Breast epithelium (tissue), 4 donors: ENCODE measurements at places on chromosomes 2 and 18. TPM values are rescaled to one million over a fixed set of nuclear protein-coding genes. Genes with fewer than 3 reads are reported as not detected.

The CEBPZ gene
- total RNA-seq = 51.1 TPM

The LRATD1 gene
- 10.0 TPM for total RNA-seq

The RANBP2 gene
- 78.1 TPM for total RNA-seq

The DHRS9 gene
- total RNA-seq = 7.8 TPM

The OSR1 gene
- total RNA-seq = 18.7 TPM

The SCN7A gene
- 12.1 TPM for total RNA-seq

The BIN1 gene
- 59.3 TPM for total RNA-seq

The KIF1A gene
- total RNA-seq = under 0.01 TPM

The RAPGEF4 gene
- 11.6 TPM for total RNA-seq

DNA sequence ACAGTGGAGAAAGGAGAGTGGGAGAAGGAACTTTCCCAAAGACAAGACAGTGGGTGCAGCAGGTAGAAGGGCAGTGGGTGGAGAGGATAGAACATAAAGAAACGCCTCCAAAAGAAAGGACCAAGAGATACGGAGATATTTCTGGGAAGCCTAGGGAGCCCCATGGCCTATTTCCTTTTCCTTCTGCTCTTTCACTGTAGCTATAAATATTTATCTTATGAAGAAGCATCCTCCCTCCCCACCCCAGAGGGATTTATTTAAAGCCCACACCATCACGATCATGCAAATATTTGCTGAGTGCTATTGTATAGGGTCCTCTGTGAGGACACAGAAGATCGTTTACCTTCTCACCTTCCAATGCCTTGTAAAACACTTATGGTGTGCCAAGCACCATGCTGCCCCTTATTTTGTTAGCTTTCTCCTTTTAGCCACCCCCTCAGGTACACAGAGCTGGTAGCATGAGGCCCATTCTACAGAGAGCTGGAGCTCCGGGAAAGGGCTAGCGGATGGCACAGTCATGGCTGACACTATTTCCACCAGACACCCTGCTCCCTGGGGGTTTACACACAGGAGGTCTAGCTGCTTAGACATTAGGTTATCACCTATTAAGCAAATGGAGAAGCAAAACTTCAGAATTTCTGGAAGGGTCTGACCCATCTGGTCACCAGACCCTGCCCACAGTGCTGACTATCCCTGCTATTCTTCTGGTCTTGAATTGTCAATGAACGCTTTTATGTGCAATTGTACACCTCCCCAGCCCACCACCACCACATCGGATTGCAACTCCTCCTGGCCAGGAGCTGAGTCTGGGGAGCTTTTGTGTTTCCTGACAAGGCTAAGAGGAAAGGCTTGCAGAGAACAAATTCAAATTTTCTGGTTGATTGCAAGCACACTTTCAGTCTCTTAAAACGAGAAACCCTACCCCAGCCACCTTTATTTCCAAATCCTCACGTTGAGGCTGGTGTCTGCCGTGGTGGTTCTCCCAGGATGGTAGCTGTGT lies 91.8 kb upstream of the KLF7 start:
- DNase-seq = no peak

DNA sequence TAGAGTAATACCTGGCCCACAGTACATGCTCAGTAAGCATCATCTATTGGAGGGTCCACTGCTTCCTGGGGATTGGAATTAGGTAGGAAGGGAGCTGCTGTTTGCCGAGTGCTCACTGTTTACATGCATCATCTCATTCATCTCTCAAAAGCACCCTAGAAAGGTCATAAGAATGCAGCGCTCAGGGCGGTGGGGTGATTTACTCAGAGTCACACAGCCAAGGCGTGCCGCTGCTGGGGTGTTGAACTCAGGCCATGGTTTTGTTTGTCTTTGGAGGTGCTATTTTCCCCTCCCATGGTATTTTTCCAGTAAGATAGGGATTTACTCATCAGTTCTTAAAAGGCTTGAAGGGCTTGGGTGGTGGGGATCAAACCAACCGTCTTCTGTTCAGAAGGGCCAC lies 227.5 kb downstream of the LDLRAD4 start:
- no peak for DNase-seq

DNA sequence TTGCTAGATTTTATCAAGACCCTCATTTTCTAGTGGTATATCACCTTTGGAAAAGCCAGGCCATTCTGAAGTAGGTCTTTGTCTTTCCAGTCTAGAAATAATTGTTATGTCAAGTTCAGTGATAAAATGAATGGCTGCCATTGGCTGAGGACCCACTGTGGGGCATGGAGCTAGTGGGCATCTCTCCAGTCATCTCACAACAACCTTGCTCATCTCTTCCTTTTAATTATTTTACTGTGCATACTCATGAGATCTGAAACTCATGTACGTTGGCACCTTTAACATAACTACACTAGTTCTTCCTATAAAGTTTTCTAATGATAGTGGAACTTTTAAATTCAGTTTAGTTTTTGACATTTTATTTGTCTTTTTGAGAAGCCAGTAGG lies 240.9 kb downstream of the SLC8A1 start:
- no peak for DNase-seq

- no peak for DNase-seq
Observed at GRCh38 chr2:147451902-147452515, 392.8 kb upstream of the ACVR2A start.

DNA sequence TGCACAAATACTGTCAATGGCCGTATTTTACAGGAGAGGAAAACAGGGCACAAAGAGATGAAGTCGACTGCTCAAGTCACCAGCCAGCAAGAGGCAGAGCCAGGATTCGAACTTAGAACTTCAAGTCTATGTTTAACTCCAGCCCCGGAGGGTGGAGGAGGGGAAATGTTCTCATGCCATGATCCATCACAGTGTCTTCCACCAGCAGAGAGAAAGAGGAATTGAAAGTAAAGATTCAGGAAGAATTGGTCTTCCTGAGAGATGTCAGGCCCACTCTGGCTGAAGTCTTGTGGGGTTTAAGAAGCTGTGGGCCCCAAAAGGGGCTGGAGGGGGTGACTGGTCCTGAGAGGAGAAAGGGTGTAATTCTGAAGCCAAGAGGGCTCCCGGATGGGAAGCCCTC lies 260.0 kb downstream of the TNS1 start:
- DNase-seq = no peak

DNA sequence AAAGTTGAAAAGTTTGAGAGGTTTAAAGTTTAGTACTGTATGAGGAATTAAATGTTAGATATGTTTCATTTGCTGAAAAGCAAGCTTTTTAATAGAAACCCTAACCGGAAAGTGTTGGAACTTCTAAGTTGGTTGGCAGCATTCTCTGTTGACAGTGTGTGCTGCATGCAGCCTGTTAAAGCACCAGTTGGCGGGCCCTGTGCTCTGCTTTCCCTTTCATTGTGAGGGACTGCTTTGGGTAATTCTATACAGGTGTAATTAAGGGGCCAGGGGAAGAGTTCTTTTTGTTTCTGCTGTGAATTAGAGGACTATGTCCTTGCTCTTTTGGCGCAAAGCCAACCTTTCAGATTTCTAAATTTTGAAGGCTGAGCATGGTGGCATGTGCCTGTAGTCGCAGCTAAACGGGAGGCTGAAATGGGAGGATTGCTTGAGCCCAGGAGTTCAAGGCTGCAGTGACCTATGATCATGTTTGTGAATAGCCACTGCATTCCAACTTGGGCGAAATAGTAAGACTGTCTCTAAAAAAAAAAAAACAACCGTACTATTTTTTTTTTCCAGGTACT lies 20.1 kb downstream of the PLEKHB2 start:
- DNase-seq = no peak

GRCh38 chr2:220318037-220318436 lies 690.6 kb downstream of the SLC4A3 start:
- DNase-seq = no peak

DNA sequence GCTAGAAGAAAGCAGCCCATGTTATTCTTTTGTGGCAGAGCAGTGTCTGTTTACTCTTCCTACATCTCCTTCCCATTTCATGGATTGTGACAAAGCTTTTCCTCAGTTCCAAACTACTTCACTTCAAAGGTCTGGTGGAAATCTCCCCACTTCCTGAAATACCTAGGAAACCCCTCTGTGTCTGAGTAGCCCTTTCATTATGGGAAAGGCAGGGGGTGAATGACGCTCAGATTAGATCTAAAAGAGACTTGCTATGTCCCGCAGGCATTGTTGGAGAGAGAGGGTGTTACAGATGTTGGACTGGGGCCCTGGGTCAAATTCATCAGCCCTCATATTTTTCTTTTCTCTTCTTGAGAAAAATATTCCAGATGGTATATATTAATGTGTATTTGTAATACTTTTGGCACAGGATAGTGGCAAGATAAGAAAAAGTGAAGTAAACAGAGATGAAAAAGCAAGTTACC lies 675.0 kb downstream of the IRS1 start:
- no peak for DNase-seq

- DNase-seq = no peak
Observed at GRCh38 chr2:219484343-219485200, 14.1 kb upstream of the GMPPA start.

DNA sequence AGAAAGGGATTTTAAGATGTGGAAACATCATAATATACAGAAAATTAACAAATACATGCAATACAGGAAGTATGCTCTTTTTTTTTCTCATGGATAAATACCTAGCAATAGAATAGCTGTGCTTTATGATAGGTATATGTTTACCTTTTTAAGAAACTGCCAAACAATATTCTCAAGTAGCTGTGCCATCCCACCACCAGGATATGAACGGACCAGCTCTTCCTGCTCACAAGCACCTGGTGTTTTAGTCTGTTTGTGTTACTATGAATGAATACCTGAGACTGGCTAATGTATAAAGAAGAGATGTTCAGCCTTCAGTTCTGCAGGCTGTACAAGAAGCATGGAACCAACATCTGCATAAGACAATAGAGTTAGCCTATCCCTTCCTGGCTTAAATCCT lies 19.9 kb upstream of the UGT1A8 start:
- DNase-seq = no peak

GRCh38 chr2:133377021-133377481 lies 191.2 kb downstream of the NCKAP5 start:
- DNase-seq = no peak

DNA sequence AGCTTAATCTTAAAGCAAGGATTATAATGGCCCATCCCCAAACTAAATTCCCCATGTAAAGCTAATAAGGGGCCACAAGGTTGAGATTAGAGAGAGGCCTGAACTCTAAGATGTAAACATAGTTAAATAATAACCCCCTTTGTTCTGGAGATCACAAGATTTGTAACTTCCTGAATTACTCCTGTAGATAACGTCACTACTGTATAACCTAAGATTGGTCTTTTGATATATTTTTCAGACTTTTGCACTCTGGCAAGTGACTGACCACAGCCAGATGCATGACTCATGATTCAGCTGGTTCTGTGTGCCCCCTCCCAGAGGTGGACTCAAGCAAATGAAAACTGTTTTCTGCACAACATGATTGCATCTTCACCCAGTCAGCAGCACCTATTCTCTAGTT lies 686.0 kb upstream of the DDX18 start:
- DNase-seq = no peak

- no peak for DNase-seq
Observed at GRCh38 chr18:33733376-33733775, 155.4 kb downstream of the ASXL3 start.

DNA sequence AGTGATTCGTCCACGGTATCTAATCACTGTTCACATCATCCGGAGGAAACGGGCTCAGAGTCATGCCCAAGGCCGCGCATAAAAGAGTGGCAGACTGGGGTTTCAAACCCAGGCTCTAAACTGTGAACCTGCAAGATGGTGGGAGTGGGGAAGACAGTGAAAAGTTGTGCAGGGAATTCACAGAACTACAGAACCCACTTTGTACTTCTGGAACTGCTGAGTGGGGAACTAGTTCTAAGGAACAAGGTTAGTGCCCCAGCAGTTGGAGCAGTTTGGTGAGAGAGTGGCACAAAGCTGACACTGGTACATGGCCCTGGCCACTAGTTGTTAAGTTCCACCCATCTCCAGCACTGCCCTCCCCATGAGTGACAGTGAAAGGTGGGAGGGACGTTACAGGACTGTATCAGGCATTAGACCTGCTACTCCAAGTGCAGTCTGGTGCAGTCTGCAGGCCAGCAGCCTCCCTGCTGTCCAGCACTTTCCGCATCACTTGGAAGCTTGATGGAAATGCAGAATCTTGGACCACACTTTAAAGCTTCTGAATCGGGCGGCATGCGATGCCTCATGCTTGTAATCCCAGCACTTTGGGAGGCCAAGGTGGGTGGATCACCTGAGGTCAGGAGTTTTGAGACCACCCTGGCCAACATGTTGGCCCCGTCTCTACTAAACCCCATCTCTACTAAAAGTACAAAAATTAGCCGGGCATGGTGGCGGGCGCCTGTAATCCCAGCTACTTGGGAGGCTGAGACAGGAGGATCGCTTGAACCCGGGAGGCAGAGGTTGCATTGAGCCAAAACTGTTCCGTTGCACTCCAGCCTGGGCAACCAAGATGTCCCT lies 47.3 kb downstream of the C2orf42 start:
- peak; percentile 70 for DNase-seq

- no peak for DNase-seq
Observed at GRCh38 chr2:10058251-10059015, 15.1 kb downstream of the KLF11 start.

DNA sequence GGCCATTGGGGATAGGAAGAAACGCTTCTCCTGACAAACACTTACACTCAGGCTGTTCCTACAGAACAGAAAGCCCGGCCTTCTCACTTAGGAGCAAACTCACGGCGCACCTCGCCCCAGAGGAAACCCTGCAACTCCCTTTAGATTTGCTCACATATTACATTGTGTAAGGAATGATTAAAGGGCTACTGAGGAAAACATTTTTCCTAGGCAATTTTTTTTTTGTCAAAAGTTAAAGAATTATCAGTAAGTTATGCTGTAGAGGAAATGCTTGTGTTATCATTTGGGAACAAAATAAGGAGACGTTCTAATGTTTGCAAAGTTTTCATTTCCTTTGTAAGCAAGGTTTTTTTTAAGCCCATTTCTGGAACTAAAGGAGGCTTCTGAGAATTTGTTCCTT lies 264.1 kb downstream of the HDAC4 start:
- DNase-seq = no peak
